ENCODE measurements at places on chromosomes 6 and 20. TPM values are rescaled to one million over a fixed set of nuclear protein-coding genes. Genes with fewer than 3 reads are reported as not detected.

DNA sequence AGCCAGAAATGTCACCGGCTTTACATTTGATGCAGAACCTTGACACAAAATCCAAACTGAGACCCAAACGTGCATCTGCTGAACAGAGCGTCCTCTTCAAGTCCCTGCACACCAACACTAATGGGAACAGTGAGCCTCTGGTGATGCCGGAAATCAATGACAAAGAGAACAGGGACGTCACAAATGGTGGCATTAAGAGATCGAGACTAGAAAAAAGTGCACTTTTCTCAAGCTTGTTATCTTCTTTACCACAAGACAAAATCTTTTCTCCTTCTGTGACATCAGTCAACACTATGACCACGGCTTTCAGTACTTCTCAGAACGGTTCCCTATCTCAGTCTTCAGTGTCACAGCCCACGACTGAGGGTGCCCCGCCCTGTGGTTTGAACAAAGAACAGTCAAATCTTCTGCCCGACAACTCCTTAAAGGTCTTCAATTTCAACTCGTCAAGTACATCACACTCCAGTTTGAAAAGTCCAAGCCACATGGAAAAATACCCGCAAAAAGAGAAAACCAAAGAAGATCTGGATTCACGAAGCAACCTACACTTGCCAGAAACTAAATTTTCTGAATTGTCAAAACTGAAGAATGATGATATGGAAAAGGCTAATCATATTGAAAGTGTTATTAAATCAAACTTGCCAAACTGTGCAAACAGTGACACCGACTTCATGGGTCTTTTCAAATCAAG is 108.4 kb downstream of the RTN4IP1 start:
- peak; percentile 94 for DNase-seq

Gene RIPPLY2
- total RNA-seq, result not detected

GRCh38 chr6:169163411-169163901 is 90.2 kb downstream of the THBS2 start:
- no peak for DNase-seq

GRCh38 chr6:73648166-73648565 is 5.6 kb downstream of the SLC17A5 start:
- DNase-seq, result no peak

DNA sequence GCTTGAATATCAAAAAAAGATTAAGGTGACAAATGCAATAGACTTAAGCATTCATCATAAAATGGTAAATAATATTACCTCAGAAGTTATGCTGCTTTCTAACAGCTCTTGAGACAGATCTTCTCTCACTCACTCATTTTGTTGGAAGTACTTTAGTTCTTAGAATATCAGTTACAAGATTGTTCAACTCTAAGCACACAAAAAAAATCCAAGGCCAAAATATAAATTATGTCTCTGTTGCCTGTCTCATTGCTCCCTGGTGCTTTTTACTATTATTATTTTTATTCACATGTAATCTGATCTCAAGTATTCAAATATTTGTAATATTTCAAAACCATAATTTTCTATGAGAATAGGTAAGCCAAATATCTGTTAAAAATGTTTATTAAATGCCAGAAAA is 259.4 kb upstream of the HSF2 start:
- no peak for DNase-seq

DNA sequence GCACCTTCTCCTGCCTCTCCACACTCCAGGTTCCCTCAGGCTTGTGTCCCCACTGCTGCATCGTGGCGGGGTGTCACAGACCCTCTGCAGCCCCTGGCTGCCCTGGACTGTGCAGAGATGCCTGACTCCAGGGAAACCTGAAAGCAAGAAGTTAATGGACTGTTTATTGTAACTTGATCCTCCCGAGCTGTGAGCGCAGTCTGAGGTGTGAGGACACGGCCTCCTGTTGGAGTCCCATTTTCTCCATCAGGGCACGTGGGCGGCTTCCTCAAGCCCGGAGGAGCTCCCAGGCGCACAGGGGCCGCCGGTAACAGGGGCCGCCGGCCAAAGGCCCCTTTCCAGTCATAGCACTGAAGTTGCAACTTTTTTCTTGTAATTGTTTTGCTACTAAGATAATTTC is 16.9 kb downstream of the RBM38 start:
- no peak for DNase-seq

- no peak for DNase-seq
Observed at GRCh38 chr6:16777794-16778193, 16.5 kb upstream of the ATXN1 start.

Gene C6orf58
- total RNA-seq, result not detected

Gene OR2H2
- not detected for total RNA-seq

DNA sequence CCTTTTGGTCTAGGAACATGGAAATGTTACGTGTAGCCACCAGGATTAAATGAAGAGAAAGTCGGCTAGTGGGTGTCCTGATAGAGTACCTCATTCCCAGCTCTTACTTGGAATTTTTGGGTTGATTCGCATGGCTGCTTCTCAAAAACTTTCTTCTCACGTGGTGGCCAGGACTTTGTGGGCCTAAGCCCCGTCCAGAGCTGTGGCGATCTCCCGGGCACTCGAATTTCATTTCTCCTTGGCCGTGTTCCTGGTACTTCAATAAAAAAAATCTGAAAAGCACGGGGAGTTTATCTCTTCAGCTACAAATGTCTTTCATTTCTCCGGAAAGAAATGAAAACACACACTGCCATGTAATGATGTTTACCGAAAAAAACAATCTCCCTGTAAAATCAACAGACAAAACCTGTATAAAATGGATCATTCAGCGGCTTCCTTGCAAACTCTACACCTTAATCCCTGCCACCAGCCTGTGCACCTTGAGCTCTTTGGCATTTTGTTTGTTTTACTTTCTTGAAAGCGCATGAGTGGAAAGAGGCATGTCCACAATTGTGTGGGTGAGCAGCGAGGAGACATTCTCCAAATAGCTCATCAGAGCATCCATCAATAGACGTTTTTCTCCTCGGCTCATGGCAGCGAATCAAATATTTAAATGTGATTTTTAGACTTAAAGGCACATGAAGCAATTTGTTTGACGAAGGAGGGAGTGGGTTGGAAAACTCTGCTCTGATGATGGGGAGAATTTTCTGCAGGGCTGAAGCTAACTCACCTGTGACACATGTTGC is 173.1 kb downstream of the TFAP2C start:
- DNase-seq, result no peak

Measured in CD4-positive, alpha-beta memory T cell (primary cell).